ENCODE measurements at places on chromosomes 16 and 17.

- DNase-seq = no peak
These were observed 3.1 kb downstream of the PRSS8 start for GRCh38 chr16:31132303-31132979.

- DNase-seq = peak; percentile 41
These were observed 42.4 kb upstream of the NUDT7 start for GRCh38 chr16:77679901-77680300.

DNA sequence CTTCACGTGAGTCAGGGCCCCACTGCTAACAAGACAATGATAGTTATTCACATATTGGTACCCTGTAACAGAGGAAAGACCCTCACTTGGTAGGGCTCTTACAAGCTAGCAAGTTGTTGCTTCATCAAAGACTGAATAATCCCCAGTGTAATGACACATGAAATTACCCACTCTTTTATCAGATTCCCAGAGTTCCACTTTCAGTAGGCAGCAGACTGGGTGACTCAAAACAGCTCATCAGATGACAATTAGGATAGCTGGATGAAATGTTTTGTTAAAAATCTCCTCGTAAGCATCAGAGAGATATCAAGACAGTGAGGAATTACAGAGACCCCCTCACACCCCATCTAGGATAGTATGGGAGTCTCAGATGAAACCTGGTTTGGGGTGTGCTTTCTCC lies 6.8 kb upstream of the OR1E2 start:
- DNase-seq = no peak

- no peak for DNase-seq
These were observed 18.6 kb downstream of the GDPD1 start for GRCh38 chr17:59238906-59239305.

- no peak for DNase-seq
These were observed 221.6 kb downstream of the GSG1L start for GRCh38 chr16:27841911-27842310.

DNA sequence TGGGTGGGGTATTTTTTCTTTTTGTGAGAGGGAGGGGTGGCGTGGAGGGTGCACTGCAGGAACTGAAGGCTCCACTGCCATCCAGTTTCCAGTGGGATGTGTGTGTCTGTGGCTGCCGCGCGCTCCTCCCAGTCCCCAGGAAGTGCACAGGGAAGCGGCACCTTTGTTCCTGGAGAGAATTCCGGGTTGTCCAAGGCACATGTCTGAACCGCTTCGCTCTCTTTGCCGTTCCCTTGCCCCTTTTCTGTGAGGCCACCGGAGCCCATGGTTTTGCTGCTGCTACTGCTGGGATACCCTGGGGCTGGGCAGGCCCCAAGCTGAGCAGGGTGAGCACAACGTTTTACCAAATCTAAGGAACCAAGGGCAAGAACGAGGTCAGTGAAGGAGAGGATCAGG lies 19.5 kb downstream of the ACSF3 start:
- no peak for DNase-seq

DNA sequence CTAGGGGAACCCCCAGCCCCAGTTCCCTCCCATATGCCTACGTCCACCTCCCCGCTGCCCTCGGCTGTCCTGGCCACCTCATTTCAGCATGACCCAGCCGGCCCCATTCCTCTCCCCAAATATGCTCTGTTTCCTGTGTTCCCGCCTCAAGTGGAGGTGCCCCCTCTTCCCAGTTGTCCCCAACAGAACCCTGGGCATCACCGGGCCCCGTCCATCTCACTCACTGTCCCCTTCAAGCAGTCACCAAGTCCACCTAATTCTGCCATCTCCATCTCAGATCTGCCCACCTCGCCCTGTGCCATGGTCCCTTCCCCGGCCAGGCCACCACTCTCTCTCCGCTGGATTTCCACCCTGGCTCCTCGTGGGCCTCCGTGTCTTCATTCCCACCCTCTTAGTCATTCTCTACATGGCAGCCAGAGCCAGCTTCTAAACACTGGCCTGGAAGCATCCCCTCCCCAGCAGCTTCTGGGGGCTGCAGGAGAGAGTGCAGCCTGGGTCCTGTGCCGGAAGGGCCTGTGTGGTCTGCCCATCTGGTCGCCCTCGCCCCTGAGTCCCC lies 12.8 kb downstream of the CDK3 start:
- no peak for DNase-seq

DNA sequence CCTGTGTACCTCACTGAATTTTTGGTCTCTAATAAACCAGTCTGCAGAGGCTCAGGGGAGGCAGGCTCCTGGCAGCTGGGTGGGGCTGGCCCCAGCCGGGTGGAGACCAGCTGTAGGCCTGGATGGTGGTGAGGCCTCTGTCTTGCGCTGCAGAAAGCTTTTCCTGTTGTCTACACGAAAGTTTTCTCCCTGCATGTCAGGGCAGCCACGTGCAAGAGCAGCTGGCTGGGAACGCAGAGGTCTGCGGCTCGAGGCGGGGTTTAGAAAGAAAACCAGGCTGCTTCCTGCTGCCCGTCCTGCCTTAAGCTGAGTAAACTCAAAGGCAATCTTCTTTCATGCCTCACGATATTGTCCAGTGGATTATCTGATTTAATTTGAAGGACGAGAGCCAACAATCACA lies 2.4 kb downstream of the SERPINF1 start:
- peak; percentile 66 for DNase-seq

GRCh38 chr16:54519161-54519695 lies 232.6 kb upstream of the IRX3 start:
- no peak for DNase-seq

- DNase-seq = no peak
These were observed 265.9 kb downstream of the WWOX start for GRCh38 chr16:78365366-78365765.

DNA sequence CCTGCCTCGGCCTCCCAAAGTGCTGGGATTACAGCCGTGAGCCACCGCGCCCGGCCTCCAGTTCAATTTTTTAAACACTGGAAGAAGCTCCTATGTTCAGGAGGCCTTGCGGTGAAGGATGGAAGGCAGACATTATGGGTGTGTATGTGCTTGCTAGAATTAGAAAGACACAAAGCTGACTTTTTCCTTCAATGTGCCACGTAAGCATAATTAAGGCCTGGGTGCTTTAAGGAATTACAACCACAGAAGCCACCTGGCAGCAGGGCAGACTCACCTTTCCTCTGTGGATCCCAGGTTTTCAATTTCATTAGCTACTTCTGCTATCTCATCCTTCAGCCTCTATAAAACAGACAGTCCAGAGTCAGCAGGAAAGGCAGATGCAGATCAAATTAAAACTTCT lies 74.2 kb downstream of the CYTH1 start:
- no peak for DNase-seq

DNA sequence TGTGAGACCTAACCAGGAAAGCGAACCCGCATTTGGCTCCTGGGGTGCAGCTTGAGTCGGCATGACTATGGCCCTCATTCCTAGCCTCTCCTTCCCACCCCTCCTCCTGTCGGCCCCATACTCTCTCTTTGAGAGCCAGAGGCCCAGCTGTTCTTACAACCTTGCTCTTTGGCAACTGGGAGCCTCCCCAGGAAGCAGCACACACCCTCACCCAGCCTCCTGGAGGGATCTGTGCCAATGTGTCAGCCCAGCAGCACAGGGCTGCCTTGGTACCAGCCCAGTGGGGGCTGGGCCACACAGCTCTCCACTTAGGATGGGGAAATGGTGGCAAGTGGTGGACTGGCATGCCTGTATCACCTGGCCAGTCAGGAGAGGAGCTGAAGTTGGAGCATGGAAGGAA lies 70.3 kb upstream of the LGALS9 start:
- peak; percentile 27 for DNase-seq

- no peak for DNase-seq
These were observed 1046.6 kb downstream of the CDH8 start for GRCh38 chr16:60989592-60989991.

DNA sequence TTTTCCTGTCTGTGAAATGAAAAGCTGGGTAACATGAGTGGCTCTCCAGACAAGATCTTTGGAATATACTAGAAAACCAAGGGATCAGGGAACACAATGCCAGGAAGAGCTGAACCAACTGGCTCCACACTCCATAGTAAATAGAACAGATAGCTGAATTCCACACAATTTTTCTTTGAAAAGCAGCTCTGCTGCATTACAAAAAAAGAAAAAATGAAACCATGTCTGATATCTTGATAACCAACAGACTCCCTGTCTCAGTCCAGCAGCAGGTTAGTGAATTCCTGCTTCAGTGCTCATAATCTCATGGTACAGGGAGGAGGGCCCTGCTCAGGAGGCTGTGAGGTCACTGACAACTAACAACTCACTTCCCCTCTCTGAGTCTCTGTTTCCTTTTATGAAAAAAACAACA lies 97.1 kb downstream of the CDH11 start:
- peak; percentile 28 for DNase-seq

GRCh38 chr17:13864521-13864920 lies 204.8 kb upstream of the COX10 start:
- peak; percentile 85 for DNase-seq

GRCh38 chr16:31528523-31529107 lies 915 bp downstream of the AHSP start:
- no peak for DNase-seq

- DNase-seq = no peak
These were observed 441 bp downstream of the CMTM4 start for GRCh38 chr16:66695935-66696668.

DNA sequence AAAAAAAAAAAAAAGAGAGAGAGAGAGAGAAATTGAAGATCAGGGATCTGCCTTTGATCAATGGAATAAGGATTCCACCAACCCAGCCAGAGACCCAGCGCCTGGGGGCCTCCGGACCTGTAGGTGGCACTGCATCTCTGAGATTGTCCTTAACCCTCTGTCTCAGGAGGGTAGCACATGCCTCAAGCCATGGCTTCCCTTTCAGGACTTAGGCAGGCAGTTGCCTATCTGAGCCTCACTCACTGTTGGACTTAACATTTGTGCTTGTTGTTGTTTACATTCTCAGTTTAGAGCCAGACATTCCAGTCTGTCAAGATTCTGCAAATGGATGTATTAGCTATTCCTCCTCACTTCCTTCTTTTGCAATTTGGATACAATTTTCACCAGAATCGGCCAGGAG lies 5.1 kb upstream of the SCNN1B start:
- no peak for DNase-seq

DNA sequence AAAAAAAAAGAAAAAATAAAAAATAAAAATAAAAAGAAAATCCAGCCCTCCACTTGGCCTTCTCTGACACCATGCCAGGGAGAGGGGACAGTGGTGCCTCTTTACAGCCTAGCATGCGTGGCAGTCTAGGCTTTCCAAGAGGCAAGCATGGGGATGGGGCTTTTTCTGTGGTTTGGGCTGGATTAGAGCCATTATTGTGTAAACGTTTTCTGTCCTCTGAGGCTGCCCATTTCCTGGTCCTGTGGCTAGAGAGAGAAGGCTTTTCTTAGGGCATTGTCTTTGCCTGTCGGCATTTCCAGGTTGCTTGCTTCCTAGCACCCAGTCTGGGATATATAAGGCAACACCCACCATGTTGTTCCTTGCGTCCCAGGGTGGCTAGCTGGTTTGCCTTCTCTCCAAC lies 2.7 kb upstream of the DHRS7B start:
- DNase-seq = no peak

GRCh38 chr16:11799509-11800381 lies 2.7 kb upstream of the ZC3H7A start:
- no peak for DNase-seq

DNA sequence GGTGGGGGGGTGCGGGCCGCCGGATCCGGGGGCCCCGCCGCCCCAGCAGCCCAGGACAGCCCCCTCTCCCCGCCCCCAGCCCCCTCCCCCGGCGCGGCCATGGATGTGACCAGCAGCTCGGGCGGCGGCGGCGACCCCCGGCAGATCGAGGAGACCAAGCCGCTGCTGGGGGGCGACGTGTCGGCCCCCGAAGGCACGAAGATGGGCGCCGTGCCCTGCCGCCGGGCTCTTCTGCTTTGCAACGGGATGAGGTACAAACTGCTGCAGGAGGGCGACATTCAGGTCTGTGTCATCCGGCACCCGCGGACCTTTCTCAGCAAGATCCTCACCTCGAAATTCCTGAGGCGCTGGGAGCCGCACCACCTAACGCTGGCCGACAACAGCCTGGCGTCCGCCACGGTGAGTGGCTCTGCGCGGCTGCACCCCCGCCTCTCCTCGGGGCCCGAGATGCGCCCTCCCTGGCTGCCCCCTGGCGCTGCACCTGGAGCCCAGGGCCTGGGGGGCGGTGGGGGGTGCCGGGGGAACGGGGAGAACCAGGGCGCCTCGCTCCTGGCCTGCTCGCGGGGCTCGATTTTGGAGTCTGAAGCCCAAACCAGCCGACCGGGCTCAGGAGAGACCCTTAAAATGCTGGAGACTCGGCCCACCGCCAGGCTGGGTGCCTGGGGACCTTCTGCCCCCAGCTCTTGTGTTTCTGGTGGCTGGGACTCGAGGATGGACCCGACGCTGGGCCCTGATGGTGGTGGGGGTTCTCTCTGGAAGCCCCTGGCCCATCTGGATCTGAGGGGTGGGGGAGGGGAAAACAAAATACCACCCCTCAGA lies 744 bp downstream of the CMIP start:
- peak; percentile 22 for DNase-seq

DNA sequence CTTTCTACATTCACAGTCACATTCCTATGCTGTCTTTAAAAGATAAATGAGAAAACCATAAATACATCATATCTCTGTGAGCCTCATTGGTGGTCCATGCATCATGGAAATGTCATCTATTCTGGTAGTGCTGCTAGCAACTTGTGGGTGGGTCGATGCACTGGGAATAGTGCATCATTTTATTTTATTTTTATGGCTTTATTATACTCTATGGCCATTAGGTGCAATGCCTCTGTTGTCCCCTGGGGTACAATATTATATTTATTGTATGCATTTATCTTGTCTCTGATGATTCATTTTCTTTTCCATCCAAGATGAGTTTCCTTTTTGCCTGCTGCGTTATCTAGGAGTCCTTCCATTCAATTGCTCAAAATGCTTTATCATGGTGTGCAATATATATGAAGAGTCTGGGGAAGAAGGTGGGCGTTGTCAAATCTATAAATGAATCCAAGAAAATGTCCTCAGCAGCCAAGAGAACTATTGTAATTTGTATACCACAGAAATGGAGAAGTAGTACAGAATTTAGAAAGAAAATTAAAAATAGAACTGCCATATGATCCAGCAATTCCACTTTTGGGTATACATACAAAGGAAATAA lies 324.0 kb downstream of the KCNJ2 start:
- no peak for DNase-seq

DNA sequence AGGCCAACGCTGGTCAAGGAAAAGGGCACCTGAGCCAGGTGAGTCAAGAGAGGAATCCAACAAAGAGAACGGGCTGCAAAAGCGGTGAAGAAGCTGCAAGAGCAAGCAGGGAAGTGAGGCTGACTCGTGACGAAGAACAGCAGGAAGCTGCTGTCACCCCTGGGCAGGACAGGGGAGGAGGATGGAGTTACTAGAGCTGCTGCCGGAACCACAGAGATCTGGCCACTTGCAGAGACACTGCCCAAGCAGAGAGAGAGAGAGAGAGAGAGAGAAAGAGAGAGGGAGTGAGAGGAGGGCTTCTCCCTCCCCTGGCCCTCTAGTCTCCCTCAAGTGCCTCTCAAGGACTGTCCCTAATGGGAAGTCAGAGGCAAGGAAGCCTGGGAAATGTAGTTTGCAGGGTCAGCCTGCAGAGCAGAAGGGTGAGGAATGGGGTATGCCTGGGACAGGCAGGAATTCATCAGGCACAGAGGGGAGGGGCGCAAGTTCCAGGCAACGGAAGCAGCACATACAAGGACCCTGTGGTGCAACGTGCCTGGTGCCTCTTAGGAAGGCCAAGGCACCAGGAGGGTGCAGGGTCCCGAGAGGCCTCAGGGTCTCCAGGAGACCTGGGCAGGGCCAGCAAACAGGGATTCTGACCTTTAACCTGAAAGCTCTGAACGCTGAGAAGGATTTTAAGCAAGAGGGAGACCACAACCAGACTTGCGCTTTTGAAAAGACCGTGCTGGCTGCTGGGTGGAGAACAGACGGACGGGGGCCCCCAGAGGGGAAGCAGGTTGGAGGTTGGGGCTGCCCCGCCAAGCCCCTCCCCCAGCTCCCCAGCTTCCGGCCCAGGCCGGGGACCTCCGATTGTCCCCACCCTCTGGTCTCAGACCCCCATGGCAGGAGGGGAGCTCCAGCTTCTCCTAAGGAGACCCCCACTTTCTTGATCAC lies 45.8 kb upstream of the CIBAR2 start:
- no peak for DNase-seq
